WERI-Rb-1 (cell line): ENCODE measurements at places on chromosomes 5 and 9.

DNA sequence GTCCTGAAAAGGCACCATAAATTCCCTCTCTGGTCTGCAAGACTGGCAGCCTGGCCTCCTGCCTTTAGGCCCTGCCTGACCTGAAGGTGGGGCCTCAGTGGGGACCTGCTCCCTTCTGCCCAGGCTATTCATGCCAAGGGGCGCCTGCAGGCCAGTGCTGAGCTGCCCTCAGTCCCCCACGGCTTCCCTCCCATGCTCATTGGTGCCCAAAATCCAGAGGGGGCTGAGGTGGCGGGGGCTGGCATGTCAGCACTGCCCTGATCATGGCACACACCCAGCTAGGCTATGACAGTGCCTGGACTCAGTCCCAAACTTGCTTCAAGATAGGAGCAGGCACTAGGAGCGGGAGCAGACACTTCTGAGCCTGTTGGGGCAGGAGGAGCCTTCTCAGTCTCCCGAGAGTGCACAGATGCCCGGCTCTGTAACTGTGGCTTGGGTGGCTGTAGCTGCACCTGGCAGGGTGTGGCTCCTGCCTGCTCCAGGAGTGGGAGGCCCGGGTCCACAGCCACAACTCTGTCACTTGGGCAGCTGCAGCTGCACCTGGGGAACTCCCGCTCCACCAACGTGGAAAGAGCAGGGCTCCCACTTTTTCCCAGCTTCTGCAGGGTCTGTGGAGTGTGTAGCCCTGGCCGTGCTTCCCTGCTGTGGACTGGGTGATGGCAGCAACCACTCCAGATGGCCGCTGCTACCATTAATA, 49.0 kb downstream of the NDUFAF2 start:
- no peak for DNase-seq

GRCh38 chr5:176405656-176406435, 10.5 kb downstream of the CLTB start:
- DNase-seq: peak; percentile 43

DNA sequence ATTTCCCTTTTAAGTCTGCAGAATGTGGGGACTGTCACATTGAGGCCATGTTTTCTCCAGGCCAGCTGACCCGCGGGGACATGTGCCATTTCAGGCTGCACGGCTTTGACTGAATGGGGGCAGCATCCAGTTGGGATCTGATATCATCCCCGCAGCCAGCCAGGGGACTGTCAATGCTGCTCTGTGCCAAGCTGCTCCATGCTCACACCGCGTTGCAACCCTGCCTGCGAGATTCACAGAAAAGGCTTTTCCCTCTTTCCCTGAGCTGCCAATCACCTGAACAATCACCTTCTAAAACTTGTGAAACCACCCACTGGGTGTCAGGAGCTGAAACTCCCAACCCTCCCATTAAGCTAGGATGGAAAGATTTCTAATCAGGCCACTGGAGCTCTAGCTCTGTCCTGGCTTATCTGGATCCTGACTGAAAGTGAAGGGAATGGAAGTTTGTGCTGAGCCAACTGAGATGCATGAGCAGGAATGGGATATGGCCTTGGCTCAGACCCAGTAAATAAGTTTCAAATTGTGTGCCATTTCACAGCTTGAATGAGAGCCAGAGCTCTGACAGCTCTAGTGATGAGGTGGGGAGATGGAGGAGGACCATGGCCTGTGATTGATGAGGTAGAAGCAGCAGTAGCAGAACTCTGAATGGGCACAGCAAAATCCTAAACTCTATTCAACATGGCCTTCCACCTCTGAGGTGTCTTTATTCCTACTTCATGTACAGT, 34.5 kb upstream of the ZNF366 start:
- DNase-seq: no peak

- DNase-seq: no peak
Observed at GRCh38 chr5:1665803-1666202, 133.8 kb downstream of the MRPL36 start.

GRCh38 chr9:135410831-135411473, 68.6 kb upstream of the PPP1R26 start:
- DNase-seq: no peak

- no peak for DNase-seq
Observed at GRCh38 chr9:110426052-110426709, 88.5 kb upstream of the TXNDC8 start.

DNA sequence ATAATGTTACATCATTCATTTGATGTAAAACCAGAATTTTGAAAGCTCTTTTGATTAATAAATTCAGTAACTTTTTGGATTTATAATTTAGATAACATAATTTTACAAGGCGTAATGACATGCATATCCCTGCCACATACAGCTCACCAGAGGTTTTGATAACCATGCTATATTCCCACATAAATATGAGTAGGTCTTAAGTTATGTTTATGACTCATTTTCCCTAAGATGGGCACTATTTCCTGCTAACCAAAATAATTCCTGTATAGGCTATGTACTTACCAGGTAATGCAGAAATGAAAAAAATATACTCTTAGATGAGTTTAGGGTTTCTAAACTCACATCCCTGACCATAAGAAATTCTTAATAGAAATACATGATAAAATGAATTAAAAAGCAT, 93.9 kb upstream of the EDIL3 start:
- no peak for DNase-seq

DNA sequence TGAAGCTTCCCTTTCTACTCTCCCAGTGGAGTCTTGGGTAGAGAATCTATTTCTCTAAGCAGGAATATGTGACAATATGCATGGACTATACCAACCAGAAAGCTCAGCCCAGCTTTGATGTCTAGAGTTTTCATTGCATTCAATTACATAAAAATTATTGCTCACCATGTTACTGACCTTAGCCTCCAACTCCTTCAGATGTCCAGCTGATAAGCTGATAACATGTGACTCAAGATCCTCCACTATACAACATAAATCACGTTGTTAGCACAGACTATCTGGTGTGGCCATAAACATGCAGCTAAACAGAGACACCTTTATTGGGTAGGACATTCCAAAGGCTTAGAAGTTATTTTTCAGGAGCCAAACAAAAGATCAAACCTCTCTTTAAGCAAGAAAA, 1168.2 kb downstream of the CDH12 start:
- no peak for DNase-seq

- DNase-seq: peak; percentile 72
Observed at GRCh38 chr5:141326088-141326854, 4.0 kb upstream of the PCDHGA1 start.

GRCh38 chr5:137305971-137306602, 193.0 kb downstream of the SPOCK1 start:
- no peak for DNase-seq

- peak; percentile 41 for DNase-seq
Observed at GRCh38 chr9:128992995-128993394, 35.1 kb downstream of the SH3GLB2 start.

DNA sequence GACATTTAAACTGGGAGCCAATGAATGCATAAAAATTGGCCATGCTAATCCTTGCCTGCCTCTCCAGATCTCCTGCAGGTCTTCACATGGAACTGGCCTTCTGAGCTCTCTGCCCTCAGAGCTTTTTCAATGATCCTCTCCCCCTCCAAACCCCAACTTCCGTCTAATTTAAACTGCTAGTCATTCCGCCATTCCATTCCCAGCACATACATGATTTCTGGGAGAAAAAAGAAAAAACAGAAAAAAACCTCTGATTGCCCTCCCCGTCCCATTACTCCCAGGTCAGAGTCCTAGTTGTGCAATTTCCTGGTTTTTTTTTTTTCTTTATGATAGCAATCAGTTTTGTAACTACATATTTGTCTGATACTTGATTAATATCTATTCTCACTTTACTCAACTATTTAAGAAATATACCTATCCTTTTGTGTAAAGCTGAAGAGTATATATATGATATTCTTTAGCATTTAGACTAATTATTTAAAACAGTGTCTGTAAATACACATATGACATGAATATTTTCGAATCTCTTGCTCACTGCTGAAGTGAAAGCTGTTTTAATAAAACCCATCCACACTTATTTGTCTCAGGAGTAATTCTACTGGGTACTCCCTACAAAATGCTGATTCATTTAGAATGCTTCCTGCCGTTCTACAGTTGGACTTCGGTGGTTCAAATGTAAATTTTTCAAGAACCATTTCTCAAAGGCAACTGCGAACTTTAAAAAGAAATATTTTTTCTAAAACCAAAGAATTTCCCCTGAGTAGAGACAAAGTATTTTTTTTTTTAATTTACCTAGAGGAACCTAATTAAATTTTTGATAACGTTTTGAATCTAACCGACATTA, 1.6 kb downstream of the HINT1 start:
- DNase-seq: no peak

- DNase-seq: no peak
Observed at GRCh38 chr5:39200081-39200480, 19.3 kb downstream of the FYB1 start.

- no peak for DNase-seq
Observed at GRCh38 chr5:80676706-80677105, 21.9 kb upstream of the DHFR start.

GRCh38 chr5:95808686-95809413, 13.7 kb downstream of the GLRX start:
- no peak for DNase-seq

DNA sequence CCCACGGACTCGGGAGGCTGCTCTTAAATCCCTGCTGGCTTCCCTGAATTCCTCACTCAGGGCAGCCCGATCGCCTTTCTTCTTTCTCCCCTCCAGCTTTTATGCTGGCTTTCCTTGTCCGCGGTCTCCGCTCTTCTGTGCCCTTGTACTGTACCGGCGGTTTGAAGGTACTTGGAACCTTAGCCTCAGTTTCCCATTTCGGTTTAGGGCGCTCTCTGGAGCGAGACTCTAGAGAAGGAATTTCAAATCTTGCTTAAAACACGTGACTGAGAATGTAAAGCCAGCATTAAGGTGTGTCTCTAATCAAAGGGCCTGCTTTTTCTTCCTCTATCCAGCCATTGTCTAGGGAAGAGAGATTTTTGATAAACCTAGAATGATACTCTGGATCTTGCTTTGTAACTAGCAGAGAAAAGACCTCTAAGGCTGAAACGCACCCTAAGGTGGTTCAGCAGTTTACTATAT, 650 bp downstream of the GPR107 start:
- DNase-seq: peak; percentile 16

DNA sequence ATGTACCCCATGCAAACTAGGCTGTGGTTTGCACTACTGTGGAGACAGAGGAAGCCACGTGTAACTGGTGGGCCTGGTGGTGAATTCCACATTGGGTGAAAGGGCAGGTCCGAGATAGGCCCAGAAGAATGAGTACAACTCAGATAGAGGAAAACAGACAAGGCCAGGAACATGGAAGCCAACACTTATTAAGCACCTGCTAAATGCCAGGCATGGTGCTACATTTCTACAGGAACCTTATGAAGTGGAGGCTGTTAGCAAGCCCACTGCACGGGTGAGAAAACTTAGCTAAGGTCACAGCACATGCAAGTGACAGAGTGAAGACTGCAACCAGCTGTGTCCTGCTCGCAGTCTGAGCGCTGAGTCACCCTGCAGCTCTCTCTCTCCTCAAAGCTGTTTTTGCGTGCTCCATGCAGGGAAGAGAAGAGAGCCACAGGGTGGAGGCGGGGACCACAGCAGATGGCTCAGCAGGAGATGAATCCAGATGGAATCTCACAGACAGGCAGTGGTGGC, 65.5 kb upstream of the SPTLC1 start:
- peak; percentile 75 for DNase-seq

DNA sequence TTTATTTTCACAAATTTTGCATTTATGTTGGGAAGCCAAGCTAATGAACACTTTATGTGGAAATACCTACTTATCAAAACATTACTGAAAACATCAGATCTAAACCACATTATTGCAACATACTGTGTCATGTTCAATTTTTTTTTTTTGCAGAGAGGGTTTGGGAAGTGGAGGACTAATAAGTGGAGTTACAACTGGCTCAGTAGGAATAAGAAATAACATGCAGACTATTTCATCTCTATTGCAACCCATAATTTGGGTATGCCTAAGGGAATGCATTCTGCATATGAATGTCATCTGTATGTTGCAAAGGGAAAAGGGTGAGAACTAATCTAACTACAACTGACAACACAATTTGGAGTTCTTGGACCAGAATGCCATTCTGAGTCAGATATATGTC, 41.8 kb downstream of the APC start:
- DNase-seq: no peak

- no peak for DNase-seq
Observed at GRCh38 chr5:134490925-134491271, 34.6 kb upstream of the JADE2 start.

DNA sequence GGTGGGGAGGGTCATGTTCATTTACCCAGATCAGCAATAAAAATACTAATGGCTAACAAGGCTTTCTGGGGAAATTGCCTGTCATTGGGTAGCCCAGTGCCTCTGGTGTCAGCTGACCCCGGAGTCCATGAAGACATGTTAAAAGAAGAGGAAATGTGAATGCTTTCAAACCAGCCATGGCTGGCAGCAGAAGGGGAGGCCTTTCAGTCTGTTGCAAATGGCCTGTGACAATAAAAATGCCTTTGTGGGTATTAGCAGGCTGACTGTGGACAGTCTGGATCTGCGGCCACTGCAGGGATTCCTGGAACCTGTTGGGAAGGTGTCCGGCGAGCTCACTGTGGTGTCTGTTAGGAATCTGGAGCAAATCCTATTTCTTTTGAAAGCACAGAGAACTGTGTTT, 7.5 kb downstream of the ABL1 start:
- DNase-seq: no peak

- DNase-seq: no peak
Observed at GRCh38 chr9:16744394-16744793, 126.1 kb downstream of the BNC2 start.

DNA sequence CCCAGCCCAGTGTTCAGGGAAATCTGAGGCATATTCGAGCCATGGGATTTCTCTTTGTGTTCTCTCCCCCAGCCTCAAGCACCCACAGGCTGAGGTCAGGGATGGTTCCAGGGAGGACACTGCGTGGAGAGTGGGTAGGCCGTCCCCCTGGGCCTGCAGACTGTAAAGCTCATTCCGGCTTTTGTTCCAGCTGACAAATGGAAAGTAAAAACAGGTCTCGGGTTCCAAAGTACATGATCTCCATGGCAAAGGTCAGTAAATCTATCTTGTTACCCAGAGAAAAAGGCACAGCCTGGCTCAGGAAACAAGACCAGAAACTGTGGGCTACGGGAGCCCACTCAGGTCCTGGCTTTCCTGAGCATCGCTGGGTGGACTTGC, 116.2 kb downstream of the ROR2 start:
- no peak for DNase-seq

- DNase-seq: no peak
Observed at GRCh38 chr9:101219030-101219429, 165.8 kb downstream of the BAAT start.

DNA sequence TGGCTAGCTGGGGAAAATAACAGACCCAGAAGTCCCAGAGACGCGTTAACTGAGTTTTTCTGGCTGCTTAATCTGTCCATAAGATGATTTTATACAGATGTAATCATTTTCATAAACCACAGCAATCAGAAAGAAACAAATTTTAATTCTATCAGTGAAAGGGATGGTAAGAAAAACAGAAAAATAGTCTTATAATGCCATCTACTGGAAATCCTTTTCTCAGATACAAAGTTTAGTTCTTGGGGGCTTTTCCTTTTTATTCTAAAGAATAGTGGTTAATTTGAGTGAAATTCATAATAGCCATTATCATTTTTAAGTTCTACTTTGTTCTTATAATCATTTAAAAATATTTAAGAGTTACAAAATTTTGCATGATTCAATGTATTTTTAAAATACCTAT, 44.4 kb downstream of the DROSHA start:
- DNase-seq: no peak
